Brain pericyte (primary cell): ENCODE measurements at places on chromosomes 1 and 21.

GRCh38 chr21:32494934-32495709 is 82.6 kb downstream of the EVA1C start:
- DNase-seq: no peak

DNA sequence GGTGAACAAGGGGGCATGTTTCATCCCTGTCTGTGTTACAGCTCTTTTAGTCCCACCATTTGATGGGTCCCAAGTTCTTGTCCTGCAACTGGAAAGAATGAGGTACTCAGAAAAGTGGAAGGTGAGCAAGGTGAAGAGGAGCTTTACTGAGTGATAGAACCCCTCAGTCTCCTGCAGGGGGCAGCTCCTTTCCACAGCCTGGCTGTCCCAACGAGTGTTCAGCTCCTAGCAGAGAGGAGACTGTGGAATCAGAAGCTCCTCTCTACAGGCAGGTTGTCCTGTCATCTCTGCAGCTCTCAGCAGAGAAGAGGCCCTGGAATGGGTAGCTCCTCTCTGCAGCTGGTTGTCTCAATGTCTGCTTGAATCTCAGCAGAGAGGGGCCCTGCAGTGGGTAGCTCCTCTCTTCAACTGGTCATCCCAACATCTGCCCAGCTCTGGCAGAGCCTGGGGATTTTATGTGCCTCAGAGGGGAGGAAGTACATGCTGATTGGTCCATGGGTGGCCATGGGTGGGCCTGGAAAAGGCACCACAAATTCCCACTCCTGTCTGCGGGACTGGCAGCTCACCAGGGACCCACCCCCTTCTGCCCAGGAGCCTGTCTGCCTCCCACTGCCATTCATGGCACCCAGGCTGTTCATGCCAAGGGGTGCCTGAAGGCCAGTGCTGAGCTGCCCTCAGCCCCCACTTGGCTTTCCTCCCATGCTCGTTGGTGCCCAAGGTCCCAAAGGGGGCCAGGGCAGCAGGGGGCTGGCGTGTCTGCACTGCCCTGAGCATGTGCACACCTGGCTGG is 25.7 kb downstream of the LDLRAD1 start:
- no peak for DNase-seq

GRCh38 chr21:45002381-45003204 is 62.8 kb downstream of the SLX9 start:
- no peak for DNase-seq

DNA sequence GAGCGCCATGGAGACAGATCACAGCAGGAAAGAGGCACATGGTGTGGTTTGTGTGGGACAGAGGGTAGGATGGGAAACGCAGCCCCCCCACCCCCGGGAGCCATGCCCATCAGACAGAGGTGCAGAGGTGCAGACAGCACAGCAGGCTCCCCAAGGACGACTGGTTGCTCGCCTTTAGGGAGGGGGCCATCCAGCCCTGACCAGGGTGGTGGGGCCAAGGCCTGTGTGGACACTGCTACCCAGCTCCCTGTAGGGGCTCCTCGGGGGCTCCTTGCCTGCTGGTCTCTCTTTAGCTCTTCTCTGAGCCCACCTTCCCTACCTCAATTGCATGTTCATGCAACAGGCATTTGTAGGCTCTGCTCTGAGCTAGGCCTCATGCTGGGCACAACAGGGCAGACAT is 3.7 kb downstream of the KCNAB2 start:
- DNase-seq: no peak

GRCh38 chr1:155105604-155106011 is 22.1 kb upstream of the EFNA1 start:
- no peak for DNase-seq
